CD4-positive, alpha-beta T cell treated with Interferon gamma for 1 hour (primary cell): ENCODE measurements at places on chromosomes 6 and 20.

DNA sequence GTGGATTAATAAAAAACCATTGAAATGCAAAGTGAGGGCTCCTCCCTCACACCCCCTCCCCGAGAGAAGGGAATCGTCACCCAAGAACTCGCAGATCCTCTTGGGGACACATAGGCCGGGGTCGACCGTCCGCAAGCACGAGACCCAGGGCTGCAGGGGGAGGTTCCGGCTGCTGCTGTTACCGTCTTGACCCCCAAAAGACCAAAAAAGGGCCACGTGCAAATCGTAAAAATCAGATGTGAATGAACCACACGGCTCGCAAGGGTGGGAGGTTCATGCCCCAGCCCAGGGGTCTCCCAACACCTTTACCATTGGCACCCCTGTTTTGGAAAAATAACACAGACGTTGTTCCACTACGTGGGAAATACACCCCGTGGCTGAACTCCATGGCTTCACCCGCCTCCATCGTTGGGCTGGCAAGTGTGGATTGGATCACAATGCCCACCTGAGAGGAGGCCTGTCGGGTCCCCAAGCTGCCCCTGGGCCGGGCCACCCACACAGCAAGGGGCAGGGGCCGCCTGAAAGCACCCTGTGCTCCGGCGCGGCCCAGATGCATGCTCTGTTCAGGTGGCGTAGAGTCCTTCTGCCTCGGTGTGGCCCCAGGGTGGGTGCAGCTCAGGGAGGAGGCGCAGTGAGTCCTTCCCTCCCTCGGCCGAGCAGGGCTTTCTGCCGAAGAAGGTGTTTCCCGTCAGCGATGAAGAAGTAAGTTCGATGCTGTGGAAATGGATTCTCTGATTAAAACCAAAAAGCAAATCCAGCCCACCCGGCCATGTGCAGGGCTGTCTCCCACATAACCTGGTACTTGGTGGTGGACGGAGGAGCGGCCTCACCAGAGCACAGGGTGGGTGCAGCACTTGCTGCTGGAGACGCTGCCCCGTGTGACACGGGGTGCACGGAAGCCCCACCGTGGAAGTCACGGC, 85.0 kb downstream of the YTHDF1 start:
- no peak for DNase-seq

DNA sequence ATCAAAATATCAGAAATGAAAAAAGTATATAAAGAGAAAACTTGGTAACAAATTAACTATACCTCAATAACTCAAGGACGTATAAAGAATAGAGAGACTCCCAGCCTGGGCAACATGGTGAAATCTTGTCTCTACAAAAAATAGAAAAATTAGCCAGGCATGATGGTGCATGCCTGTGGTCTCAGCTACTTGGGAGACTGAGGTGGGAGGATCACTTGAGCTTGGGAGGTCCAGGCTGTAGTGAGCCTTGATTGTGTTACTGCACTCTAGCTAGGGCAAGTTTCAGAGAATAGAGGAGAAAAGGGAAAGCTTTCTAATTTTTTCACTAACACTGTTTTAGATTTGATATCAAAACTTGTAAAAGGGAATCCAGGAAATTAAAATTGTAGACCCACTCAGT, 295.9 kb downstream of the GJA1 start:
- no peak for DNase-seq

- no peak for DNase-seq
These were observed 213.6 kb upstream of the DTNBP1 start for GRCh38 chr6:15876406-15876805.

DNA sequence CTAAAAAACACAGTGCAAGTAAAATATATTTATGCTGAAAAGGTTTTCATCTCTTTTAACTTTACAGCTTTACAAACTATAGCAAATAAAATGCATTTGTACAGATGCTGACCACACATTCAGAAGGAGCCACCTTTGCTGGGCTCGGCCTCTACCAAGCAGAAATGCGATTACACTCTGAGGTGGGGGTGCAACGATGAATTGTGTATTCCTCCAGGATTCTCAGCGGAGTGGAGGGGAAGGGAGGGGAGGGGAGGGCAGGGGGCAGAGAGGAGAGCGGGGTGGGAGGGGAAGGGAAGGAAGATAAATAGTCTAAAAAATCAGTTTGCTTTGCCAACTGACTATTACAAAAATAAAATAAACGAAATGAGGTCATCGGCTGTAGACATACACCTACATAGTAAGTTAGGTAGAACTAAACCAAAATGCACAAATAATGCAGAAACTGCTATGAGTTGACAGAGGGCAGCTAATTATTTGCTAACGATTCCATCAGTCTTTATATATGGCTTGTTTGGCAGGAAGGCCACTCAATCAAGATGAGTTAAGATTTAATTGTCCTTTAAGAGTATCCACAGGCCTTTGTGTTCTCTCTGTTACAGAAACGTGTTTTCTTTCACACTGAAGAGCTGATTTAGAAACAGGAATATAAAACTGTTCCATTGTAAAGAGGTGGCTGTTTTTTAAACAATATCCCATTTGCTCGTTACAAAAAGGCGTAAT, 90.1 kb downstream of the TAF4 start:
- DNase-seq, result no peak

GRCh38 chr6:160661216-160661615, 2.9 kb downstream of the LPA start:
- DNase-seq, result no peak

DNA sequence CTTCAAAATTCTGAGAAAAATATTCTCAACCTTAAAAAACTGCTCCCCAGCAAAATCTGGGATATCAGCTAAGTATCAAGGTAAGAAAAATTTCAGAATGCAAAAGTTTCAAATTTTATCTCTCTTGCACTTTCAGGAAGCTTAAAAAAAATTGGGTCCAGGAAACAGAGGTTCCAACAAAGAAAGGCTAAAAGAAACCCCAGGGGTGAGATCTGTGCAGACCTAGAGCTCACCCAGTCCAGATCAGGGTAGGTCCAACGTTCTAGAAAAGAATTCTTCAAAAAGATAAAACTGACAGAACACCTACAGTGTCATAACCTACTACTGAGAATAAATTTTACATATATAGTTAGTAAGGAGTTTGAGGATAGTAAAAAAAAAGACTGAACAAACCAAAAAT, 23.5 kb downstream of the ILRUN start:
- DNase-seq, result no peak

DNA sequence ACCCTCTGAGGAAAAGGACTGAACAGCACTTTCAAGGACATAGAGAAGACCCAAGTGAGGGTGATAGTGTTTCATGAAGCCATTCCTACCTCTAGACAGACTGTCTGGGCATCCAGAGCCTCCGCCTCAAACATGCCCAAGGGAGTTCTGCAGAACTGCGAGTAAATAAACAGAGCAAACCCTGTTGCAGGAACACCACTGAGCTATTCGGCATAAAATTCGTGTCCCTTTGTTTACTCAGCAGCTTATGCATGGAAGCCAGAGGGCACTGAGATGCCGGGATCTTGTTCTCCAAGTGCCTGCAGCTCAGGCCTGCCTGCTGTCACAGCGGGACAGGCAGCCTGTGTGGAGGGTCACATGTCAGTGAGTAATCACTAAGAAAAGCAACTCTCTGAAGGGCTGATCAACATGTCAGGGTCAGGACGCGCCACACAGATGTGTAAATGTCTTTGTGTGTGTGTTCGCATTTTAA, 164.9 kb upstream of the HEY2 start:
- DNase-seq, result no peak

- no peak for DNase-seq
These were observed 97.3 kb upstream of the FOXA2 start for GRCh38 chr20:22681591-22682248.

- no peak for DNase-seq
These were observed 713.9 kb upstream of the MARCKS start for GRCh38 chr6:113143206-113143605.

DNA sequence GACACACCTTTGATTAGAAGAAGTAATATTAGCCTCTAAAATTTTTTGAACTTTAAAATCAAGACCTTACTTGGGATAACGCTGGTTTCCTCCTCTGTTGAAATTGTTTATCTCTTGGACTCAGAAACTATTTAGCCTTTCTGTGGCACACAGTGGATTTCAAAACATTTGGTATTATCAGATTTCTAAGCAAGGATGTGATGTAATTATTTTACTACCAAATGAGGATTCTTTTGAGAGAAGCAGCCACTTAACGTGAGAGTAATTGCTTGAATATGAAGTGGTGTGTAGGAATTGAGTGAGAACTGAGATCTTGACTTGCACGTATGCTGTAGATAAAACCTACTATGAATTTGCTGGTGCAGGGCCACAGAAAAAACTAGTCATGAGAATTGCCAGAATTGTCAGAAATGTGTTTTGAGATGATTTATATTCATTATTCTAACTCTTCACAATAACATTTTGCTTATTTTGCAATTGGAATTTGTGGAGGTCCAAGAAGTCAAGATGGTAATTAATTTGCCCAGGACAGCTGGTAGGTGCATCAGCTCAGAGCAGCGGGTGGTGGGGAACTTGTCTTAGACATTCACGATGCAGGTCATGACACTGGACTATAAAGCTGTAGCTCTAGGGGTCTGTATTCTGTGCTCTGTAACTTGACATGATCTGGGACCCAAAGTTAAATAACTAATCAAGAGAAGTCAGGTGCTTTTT, 53.4 kb downstream of the AKAP12 start:
- DNase-seq, result no peak

- no peak for DNase-seq
These were observed 87.5 kb downstream of the SH3BGRL2 start for GRCh38 chr6:79718509-79719247.

DNA sequence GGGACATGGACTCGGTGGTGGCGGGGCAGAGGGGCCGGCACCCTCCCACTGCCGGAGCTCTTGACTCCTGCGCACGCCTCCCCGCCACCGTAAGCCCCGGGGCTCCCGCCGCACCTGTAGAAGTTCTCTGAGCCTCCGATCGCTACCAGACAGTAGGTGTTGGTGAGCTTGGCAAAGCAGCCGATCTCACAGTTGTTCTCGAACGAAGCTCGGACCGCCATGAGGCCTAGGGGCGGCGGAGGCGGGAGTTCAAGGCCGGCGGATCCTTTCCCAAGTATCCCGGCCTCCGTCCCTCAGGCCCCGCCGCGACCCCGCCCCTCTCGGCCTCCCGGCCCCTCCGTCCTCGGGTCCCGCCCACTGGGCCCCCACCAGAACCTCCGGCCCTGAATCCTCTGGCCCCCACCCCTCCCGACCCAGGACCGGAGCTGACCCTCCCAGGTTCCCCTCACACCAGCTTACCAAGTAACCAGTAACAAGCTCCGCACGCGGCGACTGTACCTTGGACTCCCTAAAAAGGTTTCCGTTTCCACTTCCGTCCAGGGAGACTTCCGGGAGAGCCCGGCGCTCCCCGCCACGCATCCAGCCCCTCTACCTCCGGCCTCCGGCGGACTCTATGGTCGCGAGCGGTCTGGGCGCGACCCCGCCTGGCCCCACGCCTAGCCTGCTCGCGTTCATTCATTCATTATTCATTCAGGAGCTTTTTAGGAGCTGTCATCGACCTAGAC, at the start of gene EIF6:
Gene EIF6, minus strand, starts transcription at position 506 of the 725 bp plus-strand sequence. Its CDS starts 285 bp downstream, at position 221.
- DNase-seq, result peak; percentile 77

DNA sequence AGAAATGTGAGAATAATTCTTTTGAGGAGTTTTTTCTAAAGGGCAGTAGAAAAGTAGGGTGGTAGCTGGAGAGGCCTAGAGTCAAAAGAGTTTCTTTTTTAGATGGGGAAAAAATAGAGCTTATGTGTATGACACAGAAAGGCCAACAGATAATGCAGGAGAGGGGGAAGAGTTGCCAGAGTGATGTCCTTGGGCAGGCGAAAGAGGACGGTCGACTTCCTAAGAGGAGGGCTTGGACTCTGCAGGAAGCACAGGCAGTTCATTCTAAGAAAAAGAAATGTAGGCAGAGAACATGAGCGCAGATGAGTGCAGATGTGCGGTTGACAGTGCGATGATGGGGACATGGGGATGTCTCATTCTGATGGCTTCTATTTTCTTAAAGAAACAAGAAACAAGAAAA, 68.9 kb downstream of the PAK5 start:
- DNase-seq, result no peak

DNA sequence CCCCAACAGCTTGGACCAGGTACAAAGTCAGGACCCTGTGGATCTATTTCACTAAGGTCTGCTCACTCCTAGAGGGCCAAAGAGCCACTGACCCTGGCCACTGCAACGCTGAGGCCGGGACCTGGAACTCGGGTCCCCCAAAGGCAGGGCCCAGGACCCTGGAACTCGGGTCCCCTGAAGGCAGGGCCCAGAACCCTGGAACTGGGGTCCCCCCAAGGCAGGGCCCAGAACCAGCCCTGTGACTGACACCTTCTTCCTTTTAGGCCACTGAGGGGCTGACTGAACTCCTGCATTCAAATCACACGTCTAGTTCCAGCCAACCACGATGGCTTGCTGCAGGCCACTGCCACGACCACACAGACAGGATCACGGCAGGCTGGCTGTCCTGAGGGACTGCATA, 9.4 kb downstream of the TCFL5 start:
- no peak for DNase-seq

DNA sequence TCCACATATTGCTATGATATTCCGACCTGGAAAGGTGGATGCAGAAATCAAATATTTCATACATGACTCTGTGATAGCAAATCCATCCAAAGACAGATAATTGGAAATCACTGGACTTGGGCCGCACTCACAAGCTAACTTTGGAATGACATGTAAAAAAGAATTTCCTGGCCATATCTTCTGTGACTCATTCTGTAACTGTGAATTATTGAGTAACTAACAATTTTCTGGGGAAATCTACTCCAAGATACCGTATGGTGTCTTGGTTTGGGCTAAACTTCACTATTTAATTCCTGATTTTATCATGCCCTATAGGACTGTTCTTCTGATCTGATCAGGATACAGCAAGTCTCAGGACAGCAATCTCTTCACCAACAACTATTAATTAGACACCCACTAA, 92.7 kb upstream of the LY86 start:
- DNase-seq, result no peak

- no peak for DNase-seq
These were observed 2.8 kb upstream of the ECI2 start for GRCh38 chr6:4138186-4138585.

GRCh38 chr20:2991532-2991931, 51.9 kb upstream of the GNRH2 start:
- no peak for DNase-seq

GRCh38 chr20:51531141-51531710, 11.3 kb downstream of the NFATC2 start:
- peak; percentile 64 for DNase-seq

GRCh38 chr20:11921321-11921720, 3.6 kb downstream of the BTBD3 start:
- DNase-seq, result no peak

DNA sequence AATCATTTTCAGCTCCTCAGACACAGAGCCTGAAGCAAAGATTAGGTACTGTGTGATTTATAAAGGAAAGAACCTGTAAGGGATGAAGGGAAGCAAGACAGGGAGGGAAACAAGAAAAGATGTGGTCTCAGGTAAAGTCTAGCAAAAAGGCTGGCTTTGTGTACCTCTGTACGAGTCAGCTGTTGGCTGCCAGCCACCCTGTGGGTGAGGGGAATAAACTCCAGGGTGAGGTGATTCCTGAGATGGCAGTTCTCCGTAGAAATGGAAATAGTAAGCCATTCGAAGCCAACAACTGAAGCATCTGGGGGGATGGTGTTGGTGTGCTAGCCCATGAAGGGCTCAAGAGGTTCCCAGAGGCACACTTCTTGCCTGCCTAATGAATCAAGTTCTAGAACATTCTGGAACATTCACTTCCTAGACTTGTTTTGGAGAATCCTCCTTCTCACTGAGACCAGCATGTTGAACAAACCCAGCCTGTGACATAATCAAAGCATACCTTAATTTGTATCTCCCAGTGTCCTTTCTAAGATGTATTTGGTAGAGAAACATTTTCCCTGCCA, 10.6 kb upstream of the TTPAL start:
- DNase-seq, result no peak
